ENCODE measurements at places on chromosomes 11 and 22.
A peak's percentile ranks its signal among the peaks of the same experiment; 100 is the strongest.

DNA sequence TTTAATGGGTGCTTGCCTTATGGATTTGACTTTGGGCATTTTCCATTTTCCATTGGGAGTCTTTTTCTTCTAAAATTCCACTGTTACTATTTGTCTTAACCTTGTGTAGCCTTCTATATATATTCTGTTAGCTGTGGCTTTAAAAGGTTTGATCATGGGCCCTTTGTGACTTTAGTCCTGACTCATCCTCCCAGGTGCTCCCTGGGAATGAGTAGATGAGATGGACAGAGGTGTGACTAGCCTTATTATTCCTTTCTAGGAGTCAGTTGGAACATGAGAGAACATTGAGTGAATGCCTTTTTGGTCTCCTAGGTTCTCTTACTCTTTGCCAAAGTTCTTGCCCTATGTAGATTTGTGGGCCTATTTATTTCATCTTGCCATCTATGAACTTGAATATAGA lies 39.0 kb downstream of the DDX10 start:
- DNase-seq: no peak

GRCh38 chr11:13297917-13298356 lies 20.3 kb downstream of the BMAL1 start:
- no peak for DNase-seq

GRCh38 chr11:86802601-86803051 lies 2.3 kb downstream of the PRSS23 start:
- no peak for DNase-seq

DNA sequence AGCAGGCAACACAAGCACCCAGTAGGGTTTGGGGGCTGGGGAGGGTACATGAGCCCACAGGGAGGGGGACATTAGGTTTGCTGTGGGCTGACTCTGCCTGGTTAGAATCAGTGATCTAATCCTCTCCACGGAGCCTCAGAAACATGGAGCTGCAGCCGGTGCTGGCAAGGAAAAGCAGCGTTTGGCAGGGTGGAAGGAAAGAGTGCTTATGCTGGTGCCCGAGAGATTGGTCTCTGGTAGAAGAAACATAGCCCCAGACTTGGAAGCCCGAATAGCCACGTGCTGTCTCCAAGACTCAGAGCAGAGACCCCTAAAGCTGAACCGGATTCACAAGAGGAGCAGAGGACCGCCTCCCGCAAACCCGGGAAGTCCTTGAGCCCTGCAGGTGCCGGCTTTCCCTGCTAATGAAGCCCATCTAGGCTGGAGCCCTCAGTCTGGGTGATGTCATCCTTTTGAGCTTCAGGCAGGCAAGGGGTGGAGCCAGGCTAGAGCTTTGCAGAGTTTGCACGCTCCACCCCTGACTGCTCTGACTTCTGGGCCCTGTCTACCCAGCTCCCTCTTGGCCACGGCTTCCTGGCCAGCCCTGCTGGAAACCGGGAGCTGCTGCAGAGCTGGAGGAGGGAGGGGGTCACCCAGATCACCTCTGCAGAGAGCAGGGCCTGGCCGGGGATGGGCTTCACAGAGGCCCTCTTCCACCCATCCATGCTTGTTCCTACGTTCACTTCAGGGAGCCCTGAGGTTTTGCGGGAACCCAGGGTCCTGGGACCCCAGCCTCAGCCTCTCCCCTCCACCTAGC lies 35.0 kb upstream of the JAM3 start:
- peak; percentile 50 for DNase-seq

DNA sequence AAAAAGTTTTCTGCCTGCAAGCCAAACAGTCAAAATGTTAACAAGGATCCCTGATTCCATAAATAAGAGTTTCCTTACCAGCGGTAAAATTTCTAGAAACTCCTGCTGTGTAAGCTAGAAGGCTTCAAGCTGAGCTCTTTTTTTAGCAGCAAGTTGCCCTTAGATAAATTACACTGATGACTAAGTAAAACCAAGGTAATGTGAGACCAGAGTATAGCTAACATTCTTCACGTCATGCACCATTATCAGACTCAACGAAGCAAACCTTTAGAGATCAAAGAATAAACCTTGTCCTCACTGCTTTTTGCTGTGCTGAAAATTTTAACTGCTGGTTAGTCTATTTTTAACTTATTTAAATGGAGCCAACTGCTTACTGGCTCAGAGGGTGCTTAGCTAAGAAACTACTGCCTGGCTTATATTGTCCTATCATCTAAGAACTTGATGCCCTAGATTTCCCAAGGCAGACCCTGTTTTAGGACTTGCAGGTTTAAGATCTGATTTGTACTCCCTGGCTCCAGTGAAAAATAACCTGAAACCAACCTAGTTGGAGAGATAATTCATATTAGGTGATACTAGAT lies 900.7 kb downstream of the JRKL start:
- no peak for DNase-seq

GRCh38 chr22:47163481-47163855 lies 401.0 kb downstream of the TBC1D22A start:
- no peak for DNase-seq
